Panc1 (cell line): ENCODE measurements at places on chromosomes 6 and 20.

DNA sequence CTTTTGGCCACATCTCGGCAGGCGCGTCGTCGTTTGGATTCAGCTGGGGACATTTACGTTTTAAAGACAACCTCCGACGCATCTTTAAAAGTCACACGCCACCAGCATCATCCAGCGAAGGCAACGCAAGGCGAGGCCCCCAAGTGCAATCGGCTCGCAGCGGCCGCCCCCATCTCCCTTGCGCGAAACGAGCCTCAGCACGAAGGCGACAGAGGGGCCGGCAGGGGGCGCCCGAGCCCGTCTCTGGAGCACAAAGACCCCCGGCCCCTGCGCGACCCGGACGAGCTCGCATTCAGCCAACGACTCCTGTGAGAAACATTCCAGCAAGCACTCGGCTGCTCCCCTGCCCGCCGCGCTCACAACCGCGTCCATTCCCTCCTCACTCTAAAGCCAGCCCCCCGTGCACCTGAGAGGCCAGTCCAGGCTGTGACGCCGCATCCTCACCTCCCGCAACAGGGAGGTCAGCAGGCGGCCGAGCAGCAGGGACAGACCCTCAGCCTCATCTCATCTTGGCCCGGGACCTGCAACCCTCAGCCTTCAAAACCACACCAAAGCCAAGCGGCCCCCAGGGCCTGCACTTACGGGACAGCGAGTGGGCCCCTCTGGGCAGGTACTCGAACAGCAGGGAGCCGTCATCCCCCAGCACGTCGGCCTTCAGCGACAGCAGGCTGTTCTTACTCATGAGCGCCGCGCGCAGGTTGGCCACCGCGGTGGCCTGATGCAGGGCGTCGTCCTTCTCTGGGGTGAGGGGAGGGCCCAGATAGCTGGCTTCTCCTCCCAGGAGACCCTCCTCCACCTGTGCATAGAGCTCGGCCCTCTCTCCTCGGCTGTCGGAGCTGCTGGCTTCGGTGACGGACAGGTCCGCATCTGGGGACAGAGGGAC is 35.8 kb downstream of the SLC2A4RG start:
- no peak for DNase-seq

DNA sequence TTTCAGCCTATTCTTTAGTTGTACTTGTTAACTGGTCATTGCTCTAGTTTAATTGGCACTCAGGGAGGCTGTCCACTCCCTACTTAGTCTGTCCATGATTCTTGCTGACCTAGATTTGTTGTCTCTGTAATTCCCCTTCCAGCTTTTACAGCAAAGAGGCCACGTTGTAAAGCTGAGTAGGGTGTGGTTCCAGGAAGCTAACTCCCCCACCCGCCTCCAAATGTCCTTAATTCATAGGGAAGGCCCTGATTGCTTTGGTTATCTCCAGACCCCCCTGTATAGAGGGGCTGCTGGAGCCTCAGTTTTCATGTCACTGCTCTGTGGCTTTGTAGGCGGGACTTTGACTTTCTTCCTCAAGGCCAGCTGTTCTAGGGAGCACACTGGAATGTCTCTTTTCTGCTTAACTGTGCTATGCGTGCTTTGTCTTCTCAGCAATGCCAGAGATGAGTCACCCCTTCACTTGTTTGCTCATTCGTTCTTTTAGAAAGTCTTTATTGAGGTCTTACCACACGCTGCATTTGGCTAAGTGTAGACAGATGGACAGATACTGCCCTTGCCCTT is 175.1 kb upstream of the JAG1 start:
- peak; percentile 57 for DNase-seq

DNA sequence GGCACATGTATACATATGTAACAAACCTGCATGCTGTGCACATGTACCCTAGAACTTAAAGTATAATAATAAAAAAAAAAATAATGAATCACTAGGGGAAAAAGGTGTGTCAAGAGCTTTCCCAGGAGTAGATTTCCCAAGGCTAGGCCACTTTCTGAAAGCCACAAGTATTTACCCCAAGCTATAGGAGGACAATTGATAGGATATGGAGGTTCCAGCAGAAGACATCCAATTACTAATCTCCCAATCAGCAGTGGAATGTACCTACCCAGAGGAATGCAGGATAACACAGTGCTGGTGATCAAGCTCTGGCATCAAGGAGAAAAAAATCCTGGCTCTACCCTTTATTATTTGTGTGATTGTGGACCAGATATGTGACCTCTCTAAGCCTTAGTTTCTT is 562.7 kb downstream of the RFPL4B start:
- DNase-seq = no peak

- DNase-seq = peak; percentile 89
Observed at GRCh38 chr20:32354592-32355416, 3.3 kb upstream of the ASXL1 start.

DNA sequence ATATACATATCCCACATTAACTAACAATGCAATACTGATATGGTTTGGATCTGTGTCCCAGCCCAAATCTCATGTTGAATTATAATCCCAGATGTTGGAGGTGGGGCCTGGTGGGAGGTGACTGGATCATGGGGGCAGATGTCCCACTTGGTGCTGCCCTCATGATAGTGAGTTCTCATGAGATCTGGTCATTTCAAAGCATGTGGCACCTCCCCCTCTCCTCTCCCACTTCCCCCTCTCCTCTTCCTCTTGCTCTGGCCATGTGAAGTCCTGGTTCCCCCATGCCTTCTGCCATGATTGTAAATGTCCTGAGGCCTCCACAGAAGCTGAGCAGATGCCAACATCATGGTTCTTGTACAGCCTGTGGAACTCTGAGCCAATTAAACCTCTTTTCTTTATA is 71.2 kb downstream of the FYN start:
- no peak for DNase-seq

- DNase-seq = no peak
Observed at GRCh38 chr6:149508485-149508884, 23.7 kb upstream of the ZC3H12D start.

DNA sequence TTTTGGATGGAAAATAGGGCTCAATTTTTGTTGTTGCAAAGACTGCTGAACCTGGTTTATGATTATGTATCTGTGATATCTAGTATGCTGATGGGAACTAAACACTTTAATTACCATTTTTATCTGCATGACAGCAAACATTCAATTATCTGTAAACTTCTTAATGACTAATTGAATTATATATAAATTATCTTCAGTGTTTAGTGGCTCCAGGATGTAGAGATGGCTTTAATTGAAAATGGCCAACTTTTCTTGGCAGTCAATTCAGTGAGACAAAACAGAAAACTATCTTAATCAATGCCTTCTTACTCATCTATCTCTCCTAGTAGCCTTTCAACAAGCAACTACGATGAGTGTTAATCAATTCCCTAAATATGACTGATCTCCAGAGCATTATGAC is 591.3 kb downstream of the HACE1 start:
- DNase-seq = no peak

GRCh38 chr6:130037207-130037811 is 18.9 kb downstream of the L3MBTL3 start:
- no peak for DNase-seq

- DNase-seq = no peak
Observed at GRCh38 chr20:1499528-1500420, 8.6 kb upstream of the SIRPB2 start.

DNA sequence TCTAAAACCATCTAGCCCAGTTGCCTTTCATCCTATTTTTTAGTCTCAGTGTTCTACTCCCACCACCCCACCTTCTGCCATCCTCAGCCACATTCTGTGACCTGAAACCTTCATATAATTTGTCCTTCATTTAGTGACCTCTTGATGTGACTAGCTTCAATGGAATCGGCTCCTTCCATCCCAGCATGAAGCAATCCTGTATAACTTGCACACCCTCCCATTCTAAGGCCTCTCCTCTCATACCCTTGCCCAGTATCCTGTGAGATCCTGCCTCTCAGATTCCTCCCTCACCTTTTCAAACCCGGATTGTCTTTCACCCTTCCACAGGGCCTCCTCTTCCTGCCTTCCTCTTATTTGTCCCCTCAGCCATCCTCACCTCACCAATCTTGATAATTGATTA is 3.1 kb downstream of the ZNF76 start:
- DNase-seq = no peak

DNA sequence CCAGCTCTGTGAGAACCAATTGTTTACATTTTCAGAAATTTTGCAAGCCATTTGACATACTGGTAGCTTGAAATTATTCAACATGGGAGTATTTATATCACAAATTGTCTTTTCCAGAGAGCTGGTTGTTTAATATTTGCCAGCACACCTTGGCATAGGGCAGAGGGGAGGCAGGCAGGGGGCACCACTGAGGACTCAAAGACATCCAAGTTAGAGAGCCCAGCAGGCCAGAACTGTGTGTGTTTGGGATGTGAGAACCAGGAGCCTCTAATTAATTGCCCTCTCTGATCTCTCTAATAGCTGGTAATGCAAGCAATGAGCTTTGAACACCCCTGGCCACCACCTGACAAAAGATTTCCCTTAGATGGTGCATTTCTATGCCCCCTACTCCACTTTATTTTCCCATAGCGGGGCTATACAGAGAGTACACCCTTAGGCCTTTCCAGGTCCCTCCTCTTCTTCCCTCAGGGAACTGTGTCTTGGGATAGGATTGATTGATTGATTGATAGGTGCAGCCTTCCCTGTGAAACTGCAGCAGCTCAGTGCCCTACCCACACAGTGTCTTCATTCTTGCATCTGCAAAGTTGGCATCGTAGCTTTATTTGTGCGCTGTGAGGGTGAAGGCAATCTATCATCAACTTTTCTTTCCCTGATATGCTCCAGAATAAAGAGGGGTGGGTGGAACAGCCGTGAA is 29.2 kb downstream of the MOCS1 start:
- DNase-seq = no peak

GRCh38 chr20:48281501-48281900 is 496.2 kb upstream of the SULF2 start:
- no peak for DNase-seq

DNA sequence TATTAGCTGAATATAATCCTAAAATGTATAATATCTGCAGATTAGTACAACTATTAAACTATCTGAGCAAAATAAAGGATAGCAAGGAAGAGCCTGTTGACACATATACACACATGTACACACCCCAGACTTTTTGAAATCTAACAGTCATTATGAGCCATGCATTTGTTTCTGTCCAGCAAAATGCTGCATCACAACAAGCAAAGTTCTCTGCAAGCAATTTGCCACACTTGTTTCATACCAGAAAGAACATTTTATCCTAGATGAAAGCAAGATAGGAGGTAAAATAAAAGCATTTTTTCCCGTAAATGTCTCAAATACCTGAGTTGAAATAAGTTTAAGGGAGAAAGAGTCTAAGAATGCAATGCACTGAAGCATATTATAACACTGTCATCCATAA is 145.2 kb downstream of the COL21A1 start:
- DNase-seq = no peak

- no peak for DNase-seq
Observed at GRCh38 chr6:33926451-33926850, 122.6 kb upstream of the MLN start.

GRCh38 chr6:74657011-74657410 is 548.8 kb downstream of the COL12A1 start:
- no peak for DNase-seq

GRCh38 chr6:113127786-113128419 is 729.2 kb upstream of the MARCKS start:
- DNase-seq = no peak

GRCh38 chr20:53547664-53548239 is 45.9 kb downstream of the ZNF217 start:
- peak; percentile 45 for DNase-seq

DNA sequence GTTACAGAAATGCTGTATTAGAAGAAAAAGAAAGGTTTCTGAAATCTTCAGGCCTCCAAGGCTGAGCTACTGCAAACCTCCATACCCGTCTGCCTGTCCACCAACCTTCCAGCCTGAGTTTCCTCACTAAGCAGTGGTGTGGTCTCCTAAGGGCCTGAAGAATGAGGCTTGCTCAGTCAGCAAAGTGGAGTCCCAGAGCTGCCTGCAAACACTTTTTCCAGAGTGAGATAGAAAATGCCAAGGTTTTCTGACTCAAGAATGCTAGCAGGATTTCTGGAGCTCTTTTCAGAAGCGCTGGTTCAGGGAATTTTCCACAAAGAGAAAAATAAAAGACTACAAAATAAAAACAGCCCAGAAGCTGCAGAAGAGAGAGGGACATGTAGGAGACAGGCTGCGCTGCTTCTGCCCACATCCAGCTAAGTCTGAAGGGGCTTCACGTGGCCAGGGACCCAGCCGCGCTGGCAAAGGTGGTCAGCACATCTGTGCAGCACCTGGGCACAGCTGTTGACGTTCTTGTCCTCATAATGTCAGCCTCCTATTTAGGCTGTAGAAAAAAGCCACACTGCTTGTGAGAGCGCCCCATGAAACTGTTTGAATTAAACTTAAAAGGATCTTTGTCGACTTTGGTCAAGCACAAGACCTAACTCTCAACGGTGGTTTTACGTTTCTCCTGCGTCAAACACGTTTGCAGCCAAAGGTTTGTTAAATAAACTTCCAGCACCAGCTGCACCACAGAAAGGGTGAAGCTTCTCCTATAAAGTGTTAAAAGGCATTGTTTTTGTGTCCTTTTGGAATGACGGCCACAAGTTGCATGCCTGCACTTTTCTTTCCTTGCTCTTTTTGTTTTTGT is 209.0 kb downstream of the THBS2 start:
- DNase-seq = no peak

GRCh38 chr20:31605902-31606803 is 1.1 kb downstream of the ID1 start:
- no peak for DNase-seq

DNA sequence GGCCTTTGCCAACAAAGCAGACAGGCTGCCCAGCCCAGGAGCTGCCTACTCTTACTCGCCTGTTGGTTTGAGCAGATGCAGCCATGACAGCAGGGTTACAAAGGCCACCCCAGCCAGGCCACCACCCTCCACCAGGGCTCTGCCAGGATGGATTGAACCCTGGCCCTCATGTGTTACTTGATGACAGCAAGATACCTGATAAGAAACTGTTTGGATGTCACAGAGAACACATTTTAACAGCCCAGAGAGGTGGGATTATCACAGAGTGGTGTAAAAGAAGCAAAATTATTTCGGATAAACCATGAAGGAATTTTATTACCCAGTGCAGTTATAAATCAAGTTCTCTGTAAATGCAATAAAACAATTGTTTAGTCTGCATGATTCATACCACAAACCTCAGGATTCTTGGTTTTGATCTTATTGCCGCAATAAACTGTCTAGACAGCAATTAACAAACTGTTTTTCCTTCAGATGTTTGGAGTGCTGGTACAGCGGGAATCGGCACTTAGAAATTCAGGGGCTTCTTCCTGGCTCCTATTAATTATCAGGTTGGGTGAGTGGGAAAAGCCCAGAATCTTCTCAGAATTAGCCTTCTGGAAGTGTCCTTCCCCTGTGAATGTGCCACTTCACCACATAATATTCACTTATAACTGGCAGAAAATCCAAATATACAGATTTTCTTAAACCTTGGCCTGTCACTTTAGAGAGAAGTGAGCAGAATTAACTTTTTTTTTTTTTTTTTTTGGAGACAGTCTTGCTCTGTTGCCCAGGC is 58.0 kb upstream of the SALL4 start:
- no peak for DNase-seq
